ENCODE measurements at places on chromosomes 7 and 10. TPM values are rescaled to one million over a fixed set of nuclear protein-coding genes. Genes with fewer than 3 reads are reported as not detected.
A peak's percentile ranks its signal among the peaks of the same experiment; 100 is the strongest.

GRCh38 chr10:10967581-10968256, 50.0 kb upstream of the CELF2 start:
- H3K27me3 ChIP-seq = no peaks in the 10 kb centered on the region
- no peak overlapping the region for H3K4me3 ChIP-seq
- H3K4me1 ChIP-seq = peaks cover 8% of the 10 kb centered on the region
- no peak overlapping the region for H3K27ac ChIP-seq
- DNase-seq = no peak

The CALHM2 gene
- total RNA-seq = 11.3 TPM

DNA sequence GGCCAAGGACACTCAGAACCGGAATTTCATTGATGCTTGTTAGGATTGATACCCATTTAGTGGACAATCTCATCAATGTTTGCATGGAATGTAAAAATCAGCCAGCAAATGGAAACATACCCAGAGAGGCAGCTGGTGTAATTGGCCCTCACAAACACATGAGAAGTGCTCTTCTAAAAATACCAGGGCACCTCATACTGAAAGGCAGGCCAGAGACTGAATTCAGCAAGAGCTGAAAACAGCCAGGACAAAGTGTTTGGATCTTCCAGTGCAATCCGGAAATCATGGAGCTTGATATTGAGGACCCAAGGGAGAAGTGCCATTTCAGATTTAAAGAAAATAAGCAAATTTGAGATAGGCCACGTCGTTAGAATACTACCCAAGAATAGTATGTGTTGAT, 498.6 kb downstream of the GALNT17 start:
- no peak for DNase-seq
- H3K27me3 ChIP-seq = no peaks in the 10 kb centered on the region
- no peaks in the 10 kb centered on the region for H3K36me3 ChIP-seq
- peak overlapping the region; percentile 58 for H3K27ac ChIP-seq
- no peak overlapping the region for H3K4me3 ChIP-seq

DNA sequence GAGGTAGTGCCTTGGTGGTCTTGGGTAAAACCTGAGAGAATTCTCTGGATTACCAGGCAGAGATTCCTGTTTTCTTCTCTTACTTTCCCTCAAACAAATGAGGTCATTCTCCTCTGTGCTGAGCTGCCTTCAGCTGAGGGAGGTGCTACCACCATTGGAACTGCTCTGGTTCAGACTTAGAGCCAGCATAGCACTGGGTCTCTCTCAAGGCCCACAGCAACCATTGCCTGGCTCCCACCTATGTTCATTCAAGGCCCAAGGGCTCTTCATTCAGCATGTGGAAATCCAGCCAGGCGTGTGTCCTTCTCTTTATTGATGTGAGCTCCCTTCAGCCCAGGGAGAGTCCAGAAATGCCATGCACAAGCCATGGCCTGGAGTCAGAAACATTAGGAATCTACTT, 261.1 kb downstream of the NRG3 start:
- no peaks in the 10 kb centered on the region for H3K27me3 ChIP-seq
- no peak overlapping the region for H3K27ac ChIP-seq
- DNase-seq = no peak
- no peaks in the 10 kb centered on the region for H3K36me3 ChIP-seq
- no peak overlapping the region for H3K4me3 ChIP-seq

DNA sequence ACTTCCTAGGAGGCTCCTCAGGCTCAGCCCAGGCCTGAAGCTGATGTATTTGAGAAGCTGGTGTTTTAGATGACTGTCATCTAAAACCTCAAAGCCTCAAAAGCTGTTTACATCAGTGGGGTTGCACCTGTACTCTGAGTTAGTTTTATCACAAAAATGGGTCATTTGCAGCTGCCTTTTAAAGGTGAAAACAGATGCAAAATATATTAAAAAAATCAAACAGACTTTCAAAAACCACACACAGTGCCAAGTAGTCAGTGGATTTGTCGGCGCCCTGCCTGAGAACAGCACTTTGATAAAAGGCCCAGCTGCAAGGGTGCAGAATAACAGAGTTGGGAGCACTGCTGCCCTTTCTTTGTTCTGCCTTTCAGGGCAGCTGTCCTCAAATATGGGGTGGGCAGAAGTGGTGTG, 103.0 kb downstream of the VOPP1 start:
- peaks cover 3% of the 10 kb centered on the region for H3K4me1 ChIP-seq
- DNase-seq = no peak
- H3K36me3 ChIP-seq = peaks cover 27% of the 10 kb centered on the region
- no peaks in the 10 kb centered on the region for H3K27me3 ChIP-seq
- no peak overlapping the region for H3K4me3 ChIP-seq

DNA sequence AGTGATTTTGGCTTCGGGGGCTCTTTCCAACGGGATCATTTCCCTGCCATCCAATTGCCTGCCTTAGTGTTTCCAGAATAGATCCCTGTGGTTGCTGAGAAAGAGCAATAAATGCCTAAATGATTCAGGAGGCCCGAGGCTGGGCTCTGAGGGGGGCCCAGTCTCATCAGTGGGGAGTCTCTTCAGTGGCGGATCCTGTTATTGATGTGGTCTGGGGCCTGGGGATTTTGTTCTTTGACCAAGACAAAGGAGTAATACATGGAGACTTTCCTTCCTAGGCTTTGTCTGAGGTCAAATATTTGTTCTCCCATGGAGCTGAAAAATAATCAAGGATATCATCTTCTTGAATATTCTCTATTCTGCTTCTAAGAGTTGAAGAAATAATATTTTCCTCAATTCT, 40.8 kb downstream of the TAS2R41 start:
- peaks cover 17% of the 10 kb centered on the region for H3K4me1 ChIP-seq
- no peaks in the 10 kb centered on the region for H3K36me3 ChIP-seq
- H3K27ac ChIP-seq = no peak overlapping the region
- H3K4me3 ChIP-seq = no peak overlapping the region
